Retina (tissue), 1 donor: ENCODE measurements at places on chromosomes 16 and 17.

DNA sequence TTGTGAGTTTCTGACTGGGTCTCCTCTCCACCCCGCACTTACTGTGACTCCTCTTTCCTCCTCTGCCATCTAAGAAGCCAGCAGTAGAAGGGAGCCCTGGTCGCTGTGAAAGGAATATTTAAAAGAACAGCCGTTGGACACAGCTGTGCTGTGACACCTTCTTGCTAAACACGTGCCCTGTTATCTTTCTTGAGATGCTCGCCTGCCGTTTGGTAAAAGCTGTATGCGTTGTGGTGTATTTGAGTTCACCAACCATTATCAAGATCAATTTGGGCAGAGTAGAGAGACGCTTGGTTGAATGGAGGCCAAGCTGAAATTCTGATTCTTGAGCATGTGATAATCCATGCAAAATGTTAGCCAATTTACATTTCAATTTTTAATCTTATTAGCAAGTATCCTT lies 3.8 kb downstream of the GID4 start:
- DNase-seq = no peak

GRCh38 chr16:50844840-50845239 lies 103.0 kb downstream of the CYLD start:
- DNase-seq = no peak

DNA sequence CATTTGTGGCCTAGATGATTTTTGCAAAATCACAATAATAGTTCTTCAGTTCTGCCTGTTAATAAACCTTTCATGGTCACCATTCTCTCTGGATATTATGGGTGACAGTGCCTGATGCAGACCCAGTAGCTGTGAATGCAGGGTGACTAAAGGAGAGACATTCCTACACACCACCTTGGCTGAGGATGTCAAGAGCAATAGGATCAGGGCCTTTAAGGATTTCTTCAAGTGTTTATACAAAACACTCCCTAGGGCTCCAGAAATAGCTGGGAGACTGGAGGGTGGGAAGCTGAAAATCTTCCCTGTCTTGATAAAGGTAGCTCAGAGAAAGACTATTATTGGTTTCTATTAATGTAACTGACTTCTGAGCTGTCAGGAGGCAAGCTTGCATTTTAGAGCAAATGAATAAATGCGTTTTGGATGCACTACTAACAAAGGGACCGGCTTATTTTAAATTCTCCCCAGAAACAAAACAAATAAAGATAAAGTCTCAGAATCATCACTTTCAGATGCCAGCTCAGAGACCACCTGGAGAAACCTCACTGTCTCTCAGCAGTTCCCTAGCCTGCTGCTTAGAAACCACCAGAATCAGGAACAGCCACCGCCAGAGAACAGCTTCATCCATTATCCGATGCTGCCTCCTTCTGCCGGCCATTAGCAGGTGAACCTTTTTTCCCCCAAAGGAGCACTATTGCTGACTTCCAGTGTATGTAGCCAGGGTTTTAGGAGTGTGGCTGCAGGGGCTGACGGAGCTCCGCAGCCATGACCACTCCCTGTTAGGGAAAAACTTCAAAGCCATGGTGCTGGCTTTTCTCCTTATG lies 171.4 kb upstream of the DYNLRB2 start:
- peak; percentile 81 for DNase-seq

DNA sequence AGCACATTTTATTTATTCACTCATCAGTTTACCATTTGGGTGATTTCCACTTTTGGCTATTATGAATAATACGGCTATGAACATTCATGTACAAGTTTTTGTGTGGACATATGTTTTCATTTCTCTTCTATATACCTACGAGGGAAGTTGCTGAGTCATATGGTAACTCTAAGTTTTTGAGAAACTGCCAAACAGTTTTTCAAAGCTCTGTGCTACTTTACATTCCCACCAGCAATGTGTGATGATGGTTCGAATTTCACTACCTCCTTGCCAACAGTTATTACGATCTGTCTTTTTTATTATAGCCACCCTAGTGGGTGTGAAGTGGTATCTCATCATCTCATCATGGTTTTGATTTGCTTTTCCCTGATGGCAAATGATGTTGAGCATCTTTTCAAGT lies 63.7 kb upstream of the MRTFB start:
- no peak for DNase-seq

DNA sequence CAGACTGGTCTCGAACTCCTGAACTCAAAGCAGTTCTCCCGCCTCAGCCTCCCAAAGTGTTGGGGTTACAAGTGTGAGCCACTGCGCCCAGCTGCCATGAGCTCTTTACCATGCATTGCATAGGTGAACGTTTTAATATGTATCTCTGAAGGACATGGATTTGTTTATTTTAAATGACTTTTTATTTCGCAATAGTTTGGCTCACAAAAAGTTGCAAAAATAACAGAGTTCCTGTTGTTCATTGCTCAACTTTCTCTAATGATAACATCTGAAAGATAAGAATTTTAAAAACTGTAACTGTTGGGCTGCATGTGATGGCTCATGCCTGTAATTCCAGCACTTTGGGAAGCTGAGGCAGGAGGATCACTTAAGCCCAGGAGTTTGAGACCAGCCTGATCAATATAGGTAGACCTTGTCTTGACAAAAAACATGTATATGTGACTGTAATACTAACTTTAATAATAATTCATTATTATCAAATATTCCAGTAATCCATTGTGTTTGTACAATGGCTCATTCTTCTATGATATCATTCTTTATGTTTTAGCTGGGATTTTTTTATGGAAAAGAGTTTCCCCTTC lies 80.1 kb downstream of the ABCC1 start:
- no peak for DNase-seq

- DNase-seq = no peak
These were observed 16.6 kb downstream of the KRT9 start for GRCh38 chr17:41555105-41555887.

DNA sequence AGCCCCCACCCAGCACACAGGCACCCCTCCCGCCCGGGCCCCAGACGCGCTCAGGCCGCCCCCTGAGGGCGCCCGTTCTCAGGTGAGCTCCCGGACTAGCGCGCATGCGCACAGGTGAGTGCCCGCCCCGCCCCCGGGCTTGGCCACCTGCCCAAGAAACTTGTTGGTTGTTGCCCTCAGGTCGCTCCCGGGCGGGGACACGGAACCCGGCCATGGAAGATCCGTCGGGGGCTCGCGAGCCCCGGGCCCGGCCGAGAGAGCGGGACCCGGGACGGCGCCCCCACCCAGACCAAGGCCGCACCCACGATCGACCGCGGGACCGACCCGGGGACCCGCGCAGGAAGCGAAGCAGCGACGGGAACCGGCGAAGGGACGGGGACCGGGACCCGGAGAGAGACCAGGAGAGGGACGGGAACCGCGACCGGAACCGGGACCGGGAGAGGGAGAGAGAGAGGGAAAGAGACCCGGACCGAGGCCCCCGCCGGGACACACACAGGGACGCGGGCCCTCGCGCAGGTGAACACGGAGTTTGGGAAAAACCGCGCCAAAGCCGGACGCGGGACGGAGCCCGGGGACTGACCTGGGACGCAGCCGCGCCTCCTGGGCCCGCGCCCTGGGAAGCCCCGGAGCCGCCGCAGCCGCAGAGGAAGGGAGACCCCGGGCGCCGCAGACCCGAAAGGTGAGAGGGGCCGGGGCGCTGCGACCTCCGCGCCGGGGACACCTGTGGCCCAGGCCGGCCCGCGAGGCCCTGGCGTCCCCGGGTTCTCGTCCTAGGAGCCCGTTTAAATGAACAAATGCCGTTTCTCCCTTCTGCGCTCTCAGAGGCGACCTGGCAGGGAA lies at the start of gene MARVELD3:
MARVELD3 (plus strand) TSS at position 167 of the 840 bp plus-strand sequence; CDS start at position 213, 46 bp downstream.
- peak; percentile 32 for DNase-seq

GRCh38 chr17:16283705-16284104 lies 66.7 kb downstream of the PIGL start:
- no peak for DNase-seq

- no peak for DNase-seq
These were observed 1.0 kb downstream of the NOG start for GRCh38 chr17:56594320-56595107.

- DNase-seq = no peak
These were observed 106.2 kb downstream of the XYLT1 start for GRCh38 chr16:17364319-17365210.

DNA sequence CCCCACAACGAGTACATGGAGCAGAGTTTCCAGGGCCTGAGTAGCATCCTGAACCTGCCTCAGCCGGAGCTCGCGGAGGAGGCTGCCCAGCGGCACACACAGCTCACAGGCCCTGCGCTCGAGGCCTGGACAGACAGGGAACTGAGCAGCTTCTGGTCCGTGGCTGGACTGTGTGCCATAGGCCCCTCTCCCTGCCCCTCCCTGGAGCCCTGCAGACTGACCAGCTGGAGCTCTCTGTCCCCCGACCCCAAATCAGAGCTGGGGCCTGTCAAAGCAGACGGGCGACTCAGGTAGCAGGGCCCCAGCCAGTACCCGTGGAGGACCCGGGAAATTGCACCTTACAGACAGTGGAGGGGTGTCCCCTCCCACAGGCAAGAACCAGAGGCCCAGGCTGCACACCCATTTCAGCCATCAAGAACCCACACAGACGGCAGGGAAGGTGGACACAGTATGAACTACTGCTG lies 13.0 kb downstream of the MRPL27 start:
- DNase-seq = no peak

DNA sequence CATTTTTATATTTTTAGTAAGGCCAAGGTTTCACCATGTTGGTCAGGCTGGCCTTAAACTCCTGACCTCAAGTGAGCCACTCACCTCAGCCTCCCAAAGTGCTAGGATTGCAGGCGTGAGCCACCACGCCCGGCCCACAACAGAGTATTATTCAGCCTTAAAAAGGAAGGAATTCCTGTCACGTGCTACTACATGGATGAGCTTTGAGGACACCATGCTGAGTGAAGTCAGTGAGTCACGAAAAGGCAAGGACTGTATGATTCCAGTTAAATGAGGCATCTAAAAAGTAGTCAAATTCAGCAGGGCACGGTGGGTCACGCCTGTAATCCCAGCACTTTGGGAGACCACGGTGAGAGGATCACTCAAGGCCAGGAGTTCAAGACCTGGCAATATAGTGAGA lies 9.7 kb downstream of the CSF3 start:
- DNase-seq = no peak

GRCh38 chr17:14019186-14019956 lies 49.9 kb upstream of the COX10 start:
- DNase-seq = no peak

DNA sequence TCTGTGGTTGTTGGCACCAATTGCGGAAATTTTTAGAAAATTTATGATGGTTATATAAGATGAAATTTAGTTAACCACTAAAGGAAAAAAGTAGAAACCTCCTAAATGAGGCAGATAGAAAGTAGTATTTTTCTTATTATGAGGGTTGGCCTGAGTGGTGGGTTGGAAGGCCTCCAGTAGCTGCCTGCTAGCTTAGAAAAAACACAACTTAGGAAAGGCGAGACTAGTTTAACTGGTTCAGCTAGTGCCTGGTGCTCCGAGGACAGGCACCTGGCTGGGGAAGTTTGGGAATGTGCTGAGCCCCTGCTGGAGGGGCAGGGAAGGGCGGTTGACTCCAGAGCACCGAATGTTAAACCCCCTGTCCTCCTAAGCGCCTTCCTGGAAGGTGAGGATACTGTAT lies 19.9 kb downstream of the LDHD start:
- no peak for DNase-seq

- no peak for DNase-seq
These were observed 12.0 kb downstream of the CORO7 start for GRCh38 chr16:4404247-4404966.

GRCh38 chr17:72829883-72830282 lies 262.6 kb downstream of the SLC39A11 start:
- no peak for DNase-seq

GRCh38 chr16:21663889-21664647 lies at the start of gene OTOA:
Gene OTOA (plus strand): TSS chr16:21663968. CDS start chr16:21678515, 14,547 bp downstream.
- no peak for DNase-seq

DNA sequence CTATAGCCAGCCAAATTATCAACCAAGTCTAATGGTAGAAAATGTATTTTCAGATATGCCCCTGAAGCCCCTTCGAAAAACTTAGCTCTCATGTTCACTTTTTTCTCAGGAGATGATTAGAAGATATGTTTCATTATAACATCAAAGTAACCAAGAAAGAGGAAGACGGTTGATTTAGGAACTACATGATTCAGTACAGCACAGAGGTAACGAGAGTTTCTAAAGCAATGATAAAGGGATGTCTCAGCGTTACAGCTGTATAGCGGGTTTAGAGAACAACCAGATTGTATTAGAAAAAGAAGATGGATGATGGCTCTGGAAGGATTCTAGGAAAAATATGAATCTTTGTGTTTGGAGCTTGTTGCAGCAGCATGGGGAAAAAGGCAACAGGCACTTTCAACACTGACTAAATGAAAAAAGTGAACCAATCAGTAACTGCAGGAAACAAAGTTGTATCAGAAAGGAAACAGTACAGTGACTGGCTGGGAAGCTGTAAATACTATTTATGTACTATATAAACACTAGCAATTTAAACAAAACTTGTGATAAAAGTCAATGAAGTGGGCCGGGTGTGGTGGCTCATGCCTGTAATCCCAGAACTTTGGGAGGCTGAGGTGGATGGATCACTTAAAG lies 21.5 kb downstream of the MBTD1 start:
- DNase-seq = no peak

- no peak for DNase-seq
These were observed 24.9 kb downstream of the CDRT4 start for GRCh38 chr17:15442311-15443180.

- no peak for DNase-seq
These were observed 564.5 kb downstream of the CDH8 start for GRCh38 chr16:61471737-61472136.

DNA sequence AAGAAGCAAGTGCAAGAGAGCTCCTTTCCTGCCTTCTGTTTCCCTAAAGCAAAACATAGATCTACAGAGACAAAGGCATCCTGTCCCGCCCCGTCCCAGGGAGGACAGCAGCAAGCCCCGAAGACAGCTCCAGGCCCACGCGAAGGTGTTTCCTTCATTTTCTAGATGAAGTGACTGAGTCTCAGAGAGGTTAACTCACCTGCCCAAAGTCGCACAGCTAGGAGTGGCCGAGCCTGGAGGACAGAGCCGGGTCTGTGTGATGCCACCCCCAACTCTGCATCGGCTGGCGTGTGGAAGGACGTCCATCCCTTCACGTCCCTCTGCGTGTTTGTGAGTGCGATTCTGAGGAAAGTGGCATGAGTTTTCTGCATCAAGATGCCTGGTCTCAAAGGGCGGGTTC lies 187.2 kb upstream of the CHMP6 start:
- no peak for DNase-seq
